ENCODE measurements at places on chromosomes 16 and 17.

GRCh38 chr17:41664587-41665565 is 23.8 kb upstream of the EIF1 start:
- no peak overlapping the region for H3K27ac ChIP-seq
- no peaks in the 10 kb centered on the region for H3K36me3 ChIP-seq
- no peaks in the 10 kb centered on the region for H3K4me1 ChIP-seq
- DNase-seq, result no peak
- H3K4me3 ChIP-seq, result no peak overlapping the region

DNA sequence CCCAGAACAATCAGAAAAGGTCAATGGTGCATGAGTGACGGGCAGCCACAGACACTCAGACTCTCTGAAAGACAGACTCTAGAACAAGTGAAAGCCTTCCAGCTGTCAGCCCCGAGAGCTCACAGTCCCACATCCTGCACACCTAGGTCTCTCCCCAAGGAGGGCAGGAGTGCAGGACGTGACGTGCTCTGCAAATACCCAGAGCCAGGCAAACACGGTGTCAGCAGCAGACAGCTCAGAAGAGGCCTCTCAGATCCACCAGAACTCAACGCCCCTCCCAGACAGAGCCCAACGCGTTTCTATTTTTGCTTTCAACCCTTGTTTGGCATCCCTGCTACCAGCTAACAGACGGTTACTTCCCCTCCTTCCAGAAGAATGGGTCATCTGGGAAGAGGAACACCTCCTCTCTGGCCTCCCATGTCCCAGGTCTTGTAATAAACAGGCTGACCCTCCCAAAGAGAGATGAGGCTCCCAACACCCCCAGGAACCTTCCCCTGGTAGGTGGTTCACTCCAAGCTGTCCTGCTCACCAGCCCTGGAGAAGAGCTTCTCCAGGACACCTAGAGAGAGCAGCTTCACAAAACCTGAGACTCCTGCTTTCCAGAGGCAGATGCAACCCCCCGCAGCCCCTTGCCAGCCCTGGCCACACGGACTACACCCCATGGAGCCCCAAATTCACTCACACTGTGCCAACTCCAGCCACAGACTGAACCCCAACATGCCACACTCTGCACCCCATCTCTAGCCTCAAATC is 7.6 kb downstream of the PITPNM3 start:
- H3K27ac ChIP-seq, result no peak overlapping the region
- no peaks in the 10 kb centered on the region for H3K36me3 ChIP-seq
- H3K4me3 ChIP-seq, result no peak overlapping the region
- H3K4me1 ChIP-seq, result no peaks in the 10 kb centered on the region
- no peak for DNase-seq

DNA sequence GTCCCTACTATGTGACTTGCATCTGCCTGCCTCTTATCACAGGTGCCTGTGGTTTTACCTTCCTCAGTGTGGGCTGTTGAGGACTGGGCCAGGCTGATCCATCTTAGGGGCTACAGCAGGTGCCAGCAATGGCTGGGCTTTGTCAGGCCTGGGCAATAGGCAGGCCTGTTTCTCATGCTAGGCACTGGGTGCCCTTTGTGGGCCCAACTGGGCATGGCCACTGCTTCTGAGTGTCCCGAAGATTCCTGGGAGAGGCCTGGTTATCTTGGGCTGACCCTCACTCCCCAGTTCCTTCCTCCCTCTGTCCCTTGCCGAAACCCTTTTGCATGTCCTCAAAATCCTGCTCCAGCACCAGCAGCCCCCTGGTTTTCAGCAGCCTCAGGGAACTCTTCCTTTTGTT is 1024.9 kb downstream of the KCNJ18 start:
- no peaks in the 10 kb centered on the region for H3K36me3 ChIP-seq
- no peak for DNase-seq
- H3K27me3 ChIP-seq, result no peaks in the 10 kb centered on the region
- no peaks in the 10 kb centered on the region for H3K4me1 ChIP-seq
- H3K27ac ChIP-seq, result no peak overlapping the region

GRCh38 chr17:80030730-80031410 is 4.8 kb downstream of the TBC1D16 start:
- H3K4me1 ChIP-seq, result peaks cover 3% of the 10 kb centered on the region
- DNase-seq, result peak; percentile 91
- H3K27ac ChIP-seq, result peak overlapping the region; percentile 23
- no peaks in the 10 kb centered on the region for H3K36me3 ChIP-seq

DNA sequence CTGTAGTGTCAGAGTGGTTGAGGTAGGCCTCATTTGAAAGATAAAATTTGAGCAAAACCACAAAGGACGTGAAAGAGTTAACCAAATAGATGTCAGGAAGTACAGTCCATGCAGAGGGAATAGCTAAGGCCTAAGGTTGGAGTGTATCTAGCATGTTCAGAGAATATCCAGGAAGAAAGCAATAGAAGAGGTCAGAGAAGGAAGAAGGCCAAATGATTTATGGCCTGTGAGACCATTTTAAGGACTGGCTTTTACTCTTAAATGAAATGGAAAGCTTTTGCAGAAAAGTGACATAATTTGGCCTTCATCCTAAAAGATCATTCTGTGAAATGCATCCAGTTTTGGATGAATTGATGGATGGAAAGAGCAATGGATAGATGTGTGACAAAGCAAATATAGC is 116.5 kb downstream of the NLK start:
- H3K27ac ChIP-seq, result no peak overlapping the region
- H3K27me3 ChIP-seq, result no peaks in the 10 kb centered on the region
- no peak for DNase-seq

DNA sequence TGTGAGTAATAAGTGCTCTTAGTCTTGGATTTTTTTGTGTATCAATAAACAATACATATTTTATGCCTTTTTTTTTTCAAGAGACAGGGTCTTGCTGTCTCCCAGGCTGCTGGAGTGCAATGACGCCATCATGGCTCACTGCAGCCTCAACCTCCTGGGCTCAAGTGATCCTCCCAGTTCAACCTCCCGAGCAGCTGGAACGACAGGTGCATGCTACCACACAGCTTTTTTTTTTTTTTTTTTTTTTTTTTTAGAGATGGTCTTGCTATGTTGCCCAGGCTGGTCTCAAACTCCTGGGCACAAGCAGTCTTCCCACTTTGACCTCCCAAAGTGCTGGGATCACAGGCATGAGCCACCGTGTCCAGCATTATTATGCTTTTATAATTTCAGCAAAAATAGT is 13.0 kb downstream of the ACSF2 start:
- peaks cover 33% of the 10 kb centered on the region for H3K4me1 ChIP-seq
- no peaks in the 10 kb centered on the region for H3K27me3 ChIP-seq
- H3K27ac ChIP-seq, result no peak overlapping the region
- H3K36me3 ChIP-seq, result no peaks in the 10 kb centered on the region
- H3K4me3 ChIP-seq, result no peak overlapping the region
- DNase-seq, result no peak

GRCh38 chr17:39318636-39319035 is 82.8 kb downstream of the FBXL20 start:
- no peak overlapping the region for H3K4me3 ChIP-seq
- no peak for DNase-seq
- H3K4me1 ChIP-seq, result no peaks in the 10 kb centered on the region
- H3K27me3 ChIP-seq, result no peaks in the 10 kb centered on the region
- H3K36me3 ChIP-seq, result no peaks in the 10 kb centered on the region

GRCh38 chr16:2710021-2710710 is 9.9 kb downstream of the PRSS27 start:
- no peaks in the 10 kb centered on the region for H3K4me1 ChIP-seq
- peaks cover 8% of the 10 kb centered on the region for H3K36me3 ChIP-seq
- H3K27ac ChIP-seq, result no peak overlapping the region
- no peak overlapping the region for H3K4me3 ChIP-seq
- no peaks in the 10 kb centered on the region for H3K27me3 ChIP-seq
- DNase-seq, result no peak

DNA sequence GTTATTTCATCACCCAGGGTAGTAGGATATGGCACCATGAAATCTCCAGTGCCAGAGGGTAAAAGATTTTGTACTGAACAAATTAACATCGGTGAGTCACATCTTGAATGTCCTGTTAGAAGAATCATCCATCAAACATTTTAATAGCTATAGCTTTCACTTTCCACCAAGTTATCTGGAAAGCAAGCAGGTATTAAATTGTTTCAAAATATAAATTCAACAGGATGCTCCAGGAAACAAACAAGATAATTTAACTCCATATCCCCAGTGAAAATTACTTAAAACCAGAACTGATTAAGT is 2.4 kb downstream of the VEZF1 start:
- peaks cover under 1% of the 10 kb centered on the region for H3K36me3 ChIP-seq
- DNase-seq, result no peak
- H3K27ac ChIP-seq, result no peak overlapping the region
- peaks cover 16% of the 10 kb centered on the region for H3K4me1 ChIP-seq
- no peak overlapping the region for H3K4me3 ChIP-seq

GRCh38 chr17:21072745-21073197 is 30.0 kb upstream of the USP22 start:
- DNase-seq, result no peak
- no peak overlapping the region for H3K27ac ChIP-seq
- H3K4me3 ChIP-seq, result no peak overlapping the region
- no peaks in the 10 kb centered on the region for H3K27me3 ChIP-seq

GRCh38 chr16:27383556-27384243 is 18.3 kb upstream of the IL21R start:
- no peak overlapping the region for H3K27ac ChIP-seq
- H3K4me3 ChIP-seq, result no peak overlapping the region
- H3K36me3 ChIP-seq, result no peaks in the 10 kb centered on the region
- DNase-seq, result peak; percentile 49
- no peaks in the 10 kb centered on the region for H3K27me3 ChIP-seq

- no peak for DNase-seq
- H3K4me1 ChIP-seq, result no peaks in the 10 kb centered on the region
- no peak overlapping the region for H3K4me3 ChIP-seq
Observed at GRCh38 chr16:85363881-85364280, 249.2 kb upstream of the GSE1 start.

- peaks cover 12% of the 10 kb centered on the region for H3K27me3 ChIP-seq
- no peaks in the 10 kb centered on the region for H3K4me1 ChIP-seq
- no peaks in the 10 kb centered on the region for H3K36me3 ChIP-seq
- no peak overlapping the region for H3K4me3 ChIP-seq
Observed at GRCh38 chr16:86490859-86491639, 19.3 kb upstream of the FOXF1 start.

- no peak overlapping the region for H3K4me3 ChIP-seq
- peaks cover 6% of the 10 kb centered on the region for H3K27me3 ChIP-seq
- no peaks in the 10 kb centered on the region for H3K4me1 ChIP-seq
- no peaks in the 10 kb centered on the region for H3K36me3 ChIP-seq
- H3K27ac ChIP-seq, result no peak overlapping the region
Observed at GRCh38 chr17:73998653-73999645, 204.5 kb upstream of the RPL38 start.

GRCh38 chr17:77636835-77637817 is 321.4 kb upstream of the TNRC6C start:
- H3K27me3 ChIP-seq, result no peaks in the 10 kb centered on the region
- no peak for DNase-seq
- H3K27ac ChIP-seq, result no peak overlapping the region

DNA sequence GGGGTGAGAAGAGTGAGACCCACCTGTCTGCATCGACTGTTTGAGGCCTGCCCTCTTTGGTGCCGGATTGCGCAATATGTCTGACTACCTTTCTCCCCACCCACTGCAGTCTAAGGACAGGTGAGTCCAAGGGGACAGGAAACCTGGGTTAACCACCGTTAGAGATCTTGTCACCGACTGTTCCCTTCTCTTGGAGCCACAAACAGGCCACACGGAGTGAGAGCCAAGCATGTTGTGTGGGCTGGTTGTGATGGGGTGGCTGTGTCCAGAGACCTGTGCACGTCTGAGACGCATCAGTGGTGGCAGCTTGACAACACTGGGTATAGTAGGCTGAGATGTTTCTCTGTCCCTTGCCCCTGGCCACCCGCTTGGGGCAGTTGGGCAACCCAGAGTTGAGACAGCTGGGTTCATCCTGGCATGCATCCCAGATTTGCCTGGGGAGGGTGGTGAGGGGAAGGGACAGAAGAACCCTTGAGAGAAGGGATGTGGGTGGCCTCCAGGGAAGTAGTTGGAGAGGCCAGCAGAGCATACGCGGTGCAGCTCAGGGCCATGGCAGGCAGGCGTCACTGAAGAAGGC is 21.4 kb downstream of the MPRIP start:
- H3K27ac ChIP-seq, result no peak overlapping the region
- no peaks in the 10 kb centered on the region for H3K27me3 ChIP-seq
- peak; percentile 93 for DNase-seq

- DNase-seq, result no peak
- H3K4me3 ChIP-seq, result peak overlapping the region; percentile 4
- no peaks in the 10 kb centered on the region for H3K27me3 ChIP-seq
- H3K27ac ChIP-seq, result no peak overlapping the region
- no peaks in the 10 kb centered on the region for H3K4me1 ChIP-seq
Observed at GRCh38 chr16:12089492-12090150, 113.1 kb downstream of the SNX29 start.

DNA sequence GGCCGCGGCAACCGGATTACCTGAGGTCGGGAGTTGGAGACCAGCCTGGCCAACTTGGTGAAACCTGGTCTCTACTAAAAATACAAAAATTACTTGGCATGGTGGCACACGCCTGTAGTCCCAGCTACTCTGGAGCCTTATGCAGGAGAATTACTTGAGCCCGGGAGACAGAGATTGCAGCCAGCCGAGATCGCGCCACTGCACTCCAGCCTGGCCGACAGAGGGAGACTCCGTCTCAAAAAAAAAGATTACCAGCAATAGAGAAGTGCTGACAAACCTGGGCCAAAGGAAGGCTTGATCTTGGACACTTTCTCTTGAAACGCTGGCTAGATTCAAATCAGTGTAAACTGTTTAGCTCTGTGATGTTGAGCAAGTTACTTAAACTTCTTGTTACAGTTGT is 4.3 kb downstream of the MT1H start:
- no peak overlapping the region for H3K27ac ChIP-seq
- H3K4me3 ChIP-seq, result no peak overlapping the region
- H3K4me1 ChIP-seq, result no peaks in the 10 kb centered on the region

DNA sequence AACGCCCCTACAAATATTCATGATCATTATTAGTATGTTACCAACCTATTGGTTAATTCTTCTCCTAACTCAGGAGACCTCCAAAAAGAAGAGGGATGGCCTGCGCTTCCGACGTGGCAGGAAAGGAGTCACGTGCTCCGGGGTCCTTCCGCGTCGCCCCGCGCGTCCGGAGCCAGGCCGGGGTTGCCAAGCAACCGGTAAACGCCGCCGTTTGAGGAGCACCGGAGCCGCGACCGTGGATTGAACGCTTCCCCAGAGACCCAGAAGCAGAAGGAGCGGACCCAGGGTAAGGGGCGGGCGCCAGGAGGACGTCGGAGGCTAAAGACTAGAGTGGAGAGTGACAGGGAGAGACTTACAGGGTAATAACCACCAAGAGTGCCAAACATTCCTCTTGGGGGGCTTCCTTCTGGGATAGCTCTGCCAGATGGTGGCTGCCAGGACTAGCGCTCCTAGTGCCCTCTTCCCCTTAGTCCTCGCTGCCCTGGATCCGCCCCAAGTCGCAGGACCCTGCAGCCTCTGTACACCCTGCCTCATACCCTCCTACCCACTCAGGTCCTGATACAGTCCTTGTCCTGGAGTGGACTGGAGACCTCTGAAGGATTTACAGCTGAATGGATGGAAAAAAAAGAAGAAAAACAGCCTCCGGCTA is at the start of gene DNAI2:
DNAI2 (plus strand) TSS at position 175 of the 649 bp plus-strand sequence. CDS start 7,584 bp downstream, outside the sequence.
- DNase-seq, result no peak
- no peak within 1 kb of the TSS for H3K4me3 ChIP-seq
- no peak within 1 kb of the TSS for H3K27ac ChIP-seq
- H3K4me1 ChIP-seq, result no peaks in the 10 kb centered on the region

Data from right lobe of liver (tissue), 6 donors.